Stimulated activated CD4-positive, alpha-beta T cell treated with anti-CD3 and anti-CD28 coated beads, Interleukin-1b, Interleukin-23, amount 100 ng/mL, for 1 hour (primary cell): ENCODE measurements at places on chromosomes 12 and 14.

DNA sequence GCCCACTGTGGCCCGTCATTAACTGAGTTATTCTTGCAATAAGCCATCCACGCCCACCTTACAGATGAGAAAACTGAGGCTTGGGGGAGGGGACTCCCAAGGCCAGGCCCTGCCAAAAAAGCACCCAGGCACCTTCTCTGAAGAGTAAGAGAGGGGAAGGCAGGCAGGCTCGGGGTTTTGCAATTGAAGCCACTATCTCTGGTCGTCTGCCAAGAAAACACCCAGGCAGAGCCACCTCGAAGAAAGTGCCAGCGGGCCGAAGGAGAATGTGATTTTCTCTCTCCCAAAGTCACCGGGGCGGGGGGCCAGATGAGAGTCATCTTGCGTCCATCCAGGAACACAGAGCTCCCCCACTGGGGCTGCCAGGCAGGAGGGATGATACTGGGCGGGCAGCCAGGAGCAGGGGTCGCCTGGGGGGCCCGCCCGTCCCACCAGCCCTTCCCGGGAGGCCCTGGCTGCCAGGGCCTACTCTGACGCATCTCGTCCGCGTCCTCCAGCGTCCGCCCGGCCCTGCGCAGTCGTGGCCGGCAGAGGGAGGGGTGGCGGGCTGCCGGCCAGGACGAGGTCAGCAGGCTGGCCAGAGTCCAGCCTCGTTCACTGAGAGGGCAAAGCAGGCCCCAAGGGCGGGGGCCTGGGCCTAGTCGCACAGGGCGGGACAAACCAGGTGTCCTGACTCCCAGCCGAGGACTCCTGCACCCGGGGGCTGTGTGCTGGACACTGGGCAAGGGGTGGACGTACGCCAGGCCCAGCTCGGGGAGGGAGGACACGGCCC lies 74.3 kb downstream of the RFLNA start:
- DNase-seq: no peak

DNA sequence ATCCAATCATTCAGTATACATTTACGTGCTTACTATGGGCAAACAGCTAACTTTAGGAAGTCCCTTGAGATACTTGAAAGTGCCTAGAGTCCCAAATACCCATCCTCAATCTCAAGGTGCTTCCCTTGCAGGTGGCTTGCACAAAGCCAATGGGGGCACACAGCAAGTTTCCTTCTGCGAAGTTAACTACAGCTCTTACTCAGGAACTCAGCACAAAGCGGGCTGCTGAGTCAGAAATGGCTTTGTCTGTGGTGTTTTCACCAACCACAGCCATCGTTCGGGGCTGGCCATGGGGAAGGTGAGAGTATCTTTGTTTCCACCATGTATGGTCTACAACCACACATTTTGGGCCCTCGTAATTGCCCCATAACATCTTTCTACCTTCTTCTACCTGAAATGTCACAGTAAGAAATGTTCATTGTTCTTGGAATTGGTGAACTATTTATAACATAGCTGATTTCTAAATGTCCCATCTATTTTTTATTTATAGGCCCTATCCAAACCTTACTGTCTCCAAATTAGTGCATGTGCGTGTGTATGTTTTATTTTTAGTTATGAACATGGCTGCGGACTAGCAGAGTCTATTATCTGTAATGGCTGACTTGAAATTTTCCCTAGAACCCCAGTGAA lies 13.9 kb downstream of the MFAP5 start:
- DNase-seq: no peak

GRCh38 chr12:104637604-104638003 lies 180.9 kb downstream of the CHST11 start:
- DNase-seq: no peak

GRCh38 chr12:90854136-90854689 lies 100.8 kb downstream of the CCER1 start:
- no peak for DNase-seq
